Kidney epithelial cell (primary cell): ENCODE measurements at places on chromosomes 12 and 14. TPM values are rescaled to one million over a fixed set of nuclear protein-coding genes. Genes with fewer than 3 reads are reported as not detected.

Gene NYNRIN
- 6.0 and 6.3 TPM in 2 replicates for total RNA-seq

Gene GLIPR1L1
- not detected in 2 replicates for total RNA-seq

DNA sequence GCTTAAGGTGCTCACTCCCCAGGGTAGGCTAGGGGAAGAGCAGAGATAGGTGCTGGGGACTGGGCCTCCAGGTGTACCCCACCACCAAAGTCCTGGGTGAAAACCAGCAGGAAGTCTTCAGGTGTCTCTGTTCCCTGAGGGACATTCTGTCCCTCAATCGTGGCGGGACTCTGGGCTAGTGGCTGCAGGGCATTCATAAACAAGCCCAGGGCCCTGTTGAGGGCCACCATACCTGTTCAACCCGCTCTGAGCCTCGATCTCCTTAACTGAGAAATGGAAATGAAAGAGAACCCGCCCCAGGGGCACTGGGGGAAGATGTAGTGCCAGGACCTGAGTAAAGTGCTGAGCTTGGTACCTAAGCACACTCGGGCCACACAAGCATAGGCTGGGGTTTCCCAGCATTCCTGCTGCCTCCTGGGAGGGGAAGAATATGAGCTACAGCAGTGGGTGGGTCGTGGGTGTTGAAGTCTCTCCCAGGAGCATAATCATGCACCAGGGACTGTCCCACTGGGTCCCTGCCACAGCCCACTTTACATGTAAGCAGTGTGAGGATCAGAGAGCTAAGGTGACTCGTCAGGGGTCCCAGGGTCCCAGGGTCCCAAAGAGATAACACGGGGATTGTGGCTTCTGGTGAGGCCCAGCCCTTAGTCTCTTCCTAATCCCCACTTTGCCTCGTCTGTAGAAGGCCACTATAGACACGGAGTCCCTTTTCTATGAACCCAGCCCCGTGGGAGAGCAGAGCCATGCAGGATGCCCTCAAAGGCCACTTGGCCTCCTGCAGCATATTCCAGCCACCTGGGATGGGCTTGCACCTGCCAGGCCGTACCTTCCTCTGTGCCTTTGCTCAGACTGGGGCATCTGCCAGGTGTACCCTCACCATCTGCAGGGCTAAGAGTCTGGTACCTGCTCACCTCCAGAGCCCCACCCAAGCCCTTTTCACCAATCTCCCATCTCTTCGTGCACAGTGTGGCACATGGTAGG lies 14.4 kb downstream of the FAM222A start:
- DNase-seq = no peak

GRCh38 chr14:69989622-69990021 lies 110.4 kb downstream of the SMOC1 start:
- DNase-seq = no peak

- DNase-seq = peak; percentile 48
Measured at GRCh38 chr14:24298892-24299254, 707 bp downstream of the DHRS1 start.

Gene CMTM5
- not detected in 2 replicates for total RNA-seq

GRCh38 chr12:127381043-127381668 lies 885.8 kb upstream of the TMEM132C start:
- DNase-seq = no peak

Gene B3GNT4
- total RNA-seq = 0.14 and 0.75 TPM in 2 replicates

Gene FAM186B
- 0.14 and 0.21 TPM in 2 replicates for total RNA-seq

DNA sequence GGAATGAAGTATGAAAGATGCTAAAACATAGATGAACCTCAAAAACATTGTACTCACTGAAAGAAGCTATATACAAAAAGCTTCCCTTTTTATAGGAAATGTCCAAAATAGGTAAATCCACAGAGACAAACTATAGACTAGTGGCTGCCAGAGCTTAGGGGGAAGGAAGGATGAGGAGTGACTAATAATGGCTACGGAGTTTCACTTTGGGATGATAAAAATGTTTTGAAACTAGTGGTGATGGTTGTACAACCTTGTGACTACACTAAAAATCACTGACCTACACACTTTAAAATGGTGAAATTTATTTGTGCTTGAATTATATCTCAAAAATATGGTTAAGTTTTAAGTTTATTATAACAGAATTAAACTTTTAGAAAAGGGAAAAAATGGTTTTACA lies 37.1 kb upstream of the AMN1 start:
- DNase-seq = no peak

Gene LBHD2
- total RNA-seq = not detected in 2 replicates

GRCh38 chr12:41532072-41532471 lies 344.0 kb downstream of the PDZRN4 start:
- no peak for DNase-seq

- no peak for DNase-seq
Measured at GRCh38 chr14:52112336-52113018, 43.6 kb upstream of the NID2 start.

Gene WNT5B
- 26.4 and 28.5 TPM in 2 replicates for total RNA-seq

Gene CISTR
- not detected in 2 replicates for total RNA-seq

GRCh38 chr12:28024231-28024995 lies 51.9 kb upstream of the PTHLH start:
- DNase-seq = peak; percentile 80
